ENCODE measurements at places on chromosomes 13 and 19. TPM values are rescaled to one million over a fixed set of nuclear protein-coding genes. Genes with fewer than 3 reads are reported as not detected.

The SIGLEC14 gene
- not detected for total RNA-seq

The SNRNP70 gene
- 138 TPM for total RNA-seq

The FFAR2 gene
- not detected for total RNA-seq

The SHD gene
- not detected for total RNA-seq

The PROZ gene
- total RNA-seq: not detected

The AP1M2 gene
- total RNA-seq: 14.8 TPM

The SLC5A5 gene
- not detected for total RNA-seq

The PPFIA3 gene
- 6.9 TPM for total RNA-seq

The IFNL1 gene
- not detected for total RNA-seq

The COQ8B gene
- 11.9 TPM for total RNA-seq

The ZSCAN4 gene
- not detected for total RNA-seq

The COX6B2 gene
- total RNA-seq: not detected

All from H4 (cell line).